ENCODE measurements at places on chromosomes 5 and 9.

DNA sequence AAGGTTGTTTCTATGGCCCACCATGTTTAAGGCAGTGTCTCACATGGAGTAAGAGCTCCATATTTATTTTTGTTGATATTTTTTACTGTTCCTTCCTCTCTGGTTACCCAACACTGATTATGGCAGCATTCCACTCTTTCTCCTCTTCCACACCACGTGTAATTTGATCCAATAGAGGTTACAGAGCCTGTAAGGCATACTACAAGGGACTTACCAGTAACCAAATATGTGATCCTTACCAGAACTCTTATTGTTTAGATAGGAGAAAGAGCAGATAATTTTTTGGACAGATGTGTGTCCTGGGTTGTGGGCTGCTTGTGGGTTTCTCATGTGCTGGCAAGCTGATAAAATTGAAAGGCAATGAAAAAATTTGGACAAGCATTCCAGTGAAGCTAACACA lies 261.3 kb downstream of the TMEM167A start:
- DNase-seq = no peak

DNA sequence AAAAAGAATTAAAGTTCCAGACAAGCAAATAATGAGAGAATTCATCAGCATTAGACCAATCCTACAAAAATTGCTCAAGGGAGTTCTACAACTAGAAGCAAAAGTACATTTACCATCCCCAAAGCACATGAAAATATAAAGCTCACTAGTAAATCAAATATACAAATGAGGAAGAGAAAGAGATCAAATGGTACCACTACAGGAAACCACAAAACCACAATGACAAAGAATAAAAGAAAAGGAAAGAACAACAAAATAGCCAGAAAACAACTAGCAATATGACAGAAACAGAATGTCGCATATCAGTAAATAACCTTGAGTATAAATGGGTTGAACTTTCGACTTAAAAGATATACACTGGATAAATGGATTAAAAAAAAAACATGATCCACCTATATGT lies 739.0 kb downstream of the DTWD2 start:
- no peak for DNase-seq

DNA sequence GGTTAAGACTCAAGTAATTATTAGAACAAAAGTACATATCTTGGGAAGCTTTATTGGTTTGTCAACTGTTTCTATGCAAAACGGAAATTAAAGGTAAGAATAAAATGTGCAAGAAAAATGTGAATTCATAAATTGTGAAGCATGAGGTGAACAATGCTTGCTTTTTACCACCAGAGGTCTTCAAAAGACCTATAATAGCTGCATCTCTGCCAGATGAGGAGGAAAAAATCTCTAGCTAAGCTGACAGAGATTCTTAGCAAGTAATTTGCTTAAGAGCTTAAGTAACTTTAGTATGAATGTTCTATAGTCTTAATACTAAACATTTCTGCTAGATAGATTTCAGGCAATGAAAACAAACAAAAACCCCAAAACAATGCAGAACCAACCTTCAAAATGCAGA lies 54.1 kb downstream of the MRPS30 start:
- no peak for DNase-seq

DNA sequence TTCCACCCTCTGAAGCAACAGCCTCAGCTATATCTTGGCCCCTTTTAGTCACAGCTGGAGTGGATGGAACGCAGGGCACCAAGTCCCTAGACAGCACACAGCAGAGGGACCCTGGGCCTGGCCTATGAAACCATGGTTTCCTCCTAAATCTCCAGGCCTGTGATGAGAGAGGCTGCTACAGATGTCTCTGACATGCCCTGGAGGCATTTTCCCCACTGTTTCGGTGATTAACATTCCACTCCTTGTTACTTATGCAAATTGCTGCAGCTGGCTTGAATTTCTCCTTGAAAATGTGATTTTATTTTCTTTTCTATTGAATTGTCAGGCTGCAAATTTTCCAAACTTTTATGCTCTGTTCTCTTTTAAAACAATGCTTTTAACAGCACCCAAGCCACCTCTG lies 384.8 kb downstream of the PRR16 start:
- DNase-seq = no peak

DNA sequence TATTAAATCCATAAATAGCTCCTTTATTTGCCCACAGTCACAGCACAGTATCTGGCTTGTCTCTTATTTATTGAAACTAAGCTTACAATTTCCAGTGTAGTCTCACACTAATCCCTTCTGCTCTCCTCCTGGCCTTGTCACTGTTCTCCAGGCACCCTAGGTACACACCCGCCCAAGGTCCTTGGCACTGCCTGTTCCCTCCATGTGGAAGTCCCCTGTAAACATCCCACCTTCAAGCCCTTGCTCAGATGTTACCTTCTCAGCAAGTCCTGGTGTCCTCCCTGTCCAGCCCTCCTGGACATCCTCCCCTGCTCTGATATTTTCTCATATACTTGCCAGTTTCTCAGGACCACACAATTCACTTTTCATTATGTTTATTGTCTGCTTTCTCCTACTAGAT lies 44.2 kb upstream of the CFAP157 start:
- DNase-seq = no peak

- DNase-seq = no peak
These were observed 48.6 kb downstream of the SEMA4D start for GRCh38 chr9:89449261-89449671.

DNA sequence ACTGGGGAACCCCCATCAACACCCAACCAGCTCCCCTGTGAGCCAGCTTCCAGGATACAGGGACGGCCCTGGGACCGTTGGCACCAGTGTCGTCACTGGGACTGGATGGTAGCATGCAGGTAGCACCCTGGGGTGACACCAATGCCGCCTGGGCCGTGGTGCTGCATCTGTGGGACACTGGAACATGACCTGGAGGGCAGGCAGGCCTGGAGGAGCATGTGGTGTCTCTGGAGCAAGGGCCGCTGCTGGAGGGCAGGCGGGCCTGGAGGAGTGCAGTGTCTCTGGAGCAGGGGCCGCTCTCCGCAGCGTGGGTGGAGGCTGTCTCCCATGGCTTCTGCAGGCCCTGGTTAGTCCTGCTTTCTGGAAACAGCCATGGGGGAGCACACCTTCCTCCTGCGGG lies 13.1 kb downstream of the LPCAT1 start:
- no peak for DNase-seq

- DNase-seq = no peak
These were observed 73.5 kb downstream of the TRIM36 start for GRCh38 chr5:115096034-115096769.

DNA sequence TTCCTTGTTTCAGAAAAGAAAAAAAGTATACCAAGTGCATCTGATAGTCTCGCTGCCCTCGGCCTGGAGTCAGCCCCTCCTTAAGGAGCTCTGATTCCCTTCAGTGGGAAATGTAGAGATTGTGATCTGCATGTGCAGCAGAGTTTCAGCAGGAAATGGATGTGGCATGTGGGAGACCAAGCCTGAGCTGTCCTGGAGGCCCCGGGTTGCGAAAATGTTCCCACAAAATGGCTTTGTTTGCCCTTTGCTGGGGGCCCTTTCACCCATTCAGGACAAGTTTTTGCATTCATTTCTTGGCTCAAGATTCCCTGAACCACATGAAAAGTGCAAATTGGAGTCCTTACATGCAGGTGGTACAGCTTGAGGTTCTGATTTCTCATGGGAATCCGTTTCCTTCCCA lies 230.9 kb downstream of the GADD45G start:
- no peak for DNase-seq

- peak; percentile 2 for DNase-seq
These were observed 44.3 kb downstream of the GARNL3 start for GRCh38 chr9:127308652-127309434.

DNA sequence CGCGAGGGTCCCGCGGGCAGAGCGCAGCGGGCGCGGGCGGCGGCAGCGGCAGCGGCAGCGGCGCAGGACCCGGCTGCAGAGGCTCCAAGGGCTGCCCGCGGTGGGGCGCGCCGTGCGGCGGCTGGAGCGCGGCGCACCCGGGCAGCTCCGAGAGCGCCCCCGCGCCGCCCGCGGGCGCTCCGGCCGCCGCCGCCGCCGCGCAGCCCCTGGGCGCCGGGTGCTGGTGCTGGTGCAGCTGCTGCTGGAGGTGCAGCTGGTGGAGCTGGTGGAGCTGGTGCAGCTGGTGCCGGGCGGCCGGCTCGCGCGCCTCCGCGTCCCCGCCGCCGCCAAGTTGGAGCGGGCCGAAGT lies 644 bp downstream of the IER5L start:
- DNase-seq = no peak

GRCh38 chr9:116096046-116096445 lies 57.5 kb upstream of the PAPPA start:
- DNase-seq = no peak

- DNase-seq = no peak
These were observed 467 bp downstream of the CNOT6 start for GRCh38 chr5:180494510-180495181.

GRCh38 chr5:100464418-100464817 lies 70.8 kb upstream of the FAM174A start:
- DNase-seq = no peak

DNA sequence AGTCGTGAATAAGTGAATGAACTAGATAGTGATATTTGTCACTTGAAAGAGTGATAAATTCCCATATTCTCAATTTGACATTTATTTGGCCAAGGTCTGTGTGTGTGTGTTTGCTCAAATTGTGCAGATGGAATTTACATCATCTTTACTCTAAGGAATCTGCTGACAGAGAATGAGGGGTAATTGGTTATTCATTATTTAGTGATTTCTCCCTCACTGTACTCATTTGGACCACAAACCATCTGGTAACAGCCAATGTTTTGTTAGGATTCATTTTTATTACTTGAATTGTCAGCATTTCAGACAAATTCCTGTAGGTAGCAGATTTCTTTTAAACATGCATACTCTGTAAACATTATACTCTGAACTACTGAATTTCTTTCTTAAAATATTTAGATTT lies 15.6 kb downstream of the VCAN start:
- DNase-seq = no peak

DNA sequence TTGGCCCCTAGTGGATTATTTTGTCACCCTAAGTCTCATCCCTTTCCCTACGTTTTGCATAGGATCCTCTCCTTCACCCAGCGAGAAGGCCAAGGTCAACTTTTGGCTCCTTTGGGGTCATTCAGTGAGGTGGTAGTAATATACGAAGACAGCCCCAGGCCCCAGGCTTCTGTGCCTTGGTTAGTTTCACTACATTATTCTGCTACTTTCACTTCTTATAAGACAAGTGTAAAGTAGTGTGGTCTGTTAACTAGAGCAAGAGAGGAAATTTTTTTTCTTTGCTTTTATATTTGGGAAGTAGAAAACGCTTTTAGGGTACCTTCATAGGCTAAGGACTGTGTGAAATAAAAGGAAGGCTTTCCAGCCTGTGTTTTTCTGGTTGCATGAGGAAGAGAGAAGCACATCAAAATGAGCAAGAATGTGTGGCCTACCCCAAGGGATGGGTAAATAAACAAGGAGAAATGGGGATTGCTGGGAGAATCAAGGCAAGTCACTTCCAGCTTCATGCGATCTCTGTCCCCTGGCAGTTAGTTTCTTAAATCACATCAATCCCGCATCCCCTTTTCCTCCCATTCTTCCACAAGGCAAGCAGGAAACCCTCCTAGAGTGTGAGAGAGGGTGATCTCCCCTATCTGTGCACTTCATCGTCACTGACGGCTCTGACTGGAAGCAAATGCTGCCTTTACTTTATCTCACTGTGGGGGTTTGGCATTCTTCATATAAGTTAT lies 677.0 kb upstream of the WWC1 start:
- no peak for DNase-seq

GRCh38 chr5:38752622-38753021 lies 93.2 kb upstream of the OSMR start:
- DNase-seq = no peak

GRCh38 chr5:133944263-133945185 lies 23.9 kb downstream of the C5orf15 start:
- peak; percentile 31 for DNase-seq

DNA sequence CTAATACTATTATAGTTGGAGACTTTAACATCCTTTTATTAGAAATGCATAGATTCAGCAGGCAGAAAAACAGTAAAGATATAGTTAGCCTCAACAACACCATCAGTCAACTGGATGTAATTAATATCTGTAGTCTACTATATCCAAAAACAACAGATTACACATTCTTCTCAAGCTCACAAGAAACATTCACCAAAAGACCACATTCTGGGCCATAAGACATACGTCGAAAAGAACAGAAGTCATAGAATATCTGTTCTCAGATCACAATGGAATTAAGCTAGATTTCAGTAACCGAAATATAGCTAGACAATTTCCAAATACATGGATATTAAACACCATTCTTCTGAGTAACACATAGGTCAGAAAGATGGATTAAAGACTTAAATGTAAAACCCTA lies 336.6 kb upstream of the RPS23 start:
- DNase-seq = no peak

GRCh38 chr5:73825736-73826135 lies 199.7 kb downstream of the ARHGEF28 start:
- DNase-seq = no peak

DNA sequence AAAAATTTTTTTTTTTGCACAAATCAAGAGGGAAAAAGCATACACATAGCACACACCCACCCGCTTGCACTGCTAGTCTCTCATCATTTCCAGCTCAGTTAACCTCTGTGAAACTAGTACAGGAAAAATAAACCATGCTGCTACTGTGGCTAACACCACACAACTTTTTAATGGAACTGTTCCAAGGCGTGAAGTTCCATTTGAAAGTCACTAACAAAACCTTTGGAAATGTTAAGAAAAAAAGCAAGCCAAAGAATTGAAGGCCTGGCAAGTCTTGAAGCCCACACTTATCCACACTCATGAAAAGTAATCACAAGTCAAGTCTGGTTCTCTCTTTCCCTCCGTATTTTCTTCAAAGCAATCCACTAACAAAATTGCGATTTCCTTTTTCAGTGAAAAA lies 116.3 kb downstream of the FANCC start:
- DNase-seq = no peak

GRCh38 chr5:101543780-101544179 lies 640.7 kb upstream of the ST8SIA4 start:
- DNase-seq = no peak

DNA sequence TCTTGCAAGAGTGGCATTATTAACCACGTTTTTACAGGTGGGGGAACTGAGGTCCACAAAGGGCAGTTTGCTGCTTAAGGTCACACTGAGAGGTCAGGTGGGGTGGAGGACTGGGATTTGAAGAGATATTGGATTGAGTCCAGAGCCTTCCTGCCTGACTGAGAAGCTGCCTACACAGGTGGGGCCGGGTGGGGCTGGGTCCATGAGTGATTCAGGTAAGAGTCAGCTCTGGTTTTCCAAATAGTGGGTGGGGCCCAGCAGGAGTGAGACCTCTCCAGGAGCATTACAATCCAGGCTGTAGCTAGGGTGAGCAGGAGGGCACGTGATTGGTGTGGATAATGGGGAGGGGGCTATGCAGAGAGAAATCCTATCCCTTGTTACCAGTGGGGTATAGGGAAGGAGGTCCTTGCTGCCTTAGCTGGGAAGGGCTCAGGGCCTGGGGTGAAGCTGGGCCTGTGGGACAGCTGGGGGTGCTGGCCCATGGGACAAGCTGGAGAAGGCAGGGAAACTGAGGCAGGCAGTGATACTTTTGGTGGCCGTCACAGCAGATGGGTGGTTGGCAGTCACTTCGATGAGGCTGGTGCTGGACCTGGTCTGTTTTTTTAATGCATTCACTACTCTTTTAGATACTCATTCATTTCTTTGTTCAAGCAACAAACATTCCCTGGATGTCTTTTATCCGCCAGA lies 2.9 kb upstream of the PTGS1 start:
- no peak for DNase-seq
